ENCODE measurements at places on chromosomes 6 and 20. TPM values are rescaled to one million over a fixed set of nuclear protein-coding genes. Genes with fewer than 3 reads are reported as not detected.

DNA sequence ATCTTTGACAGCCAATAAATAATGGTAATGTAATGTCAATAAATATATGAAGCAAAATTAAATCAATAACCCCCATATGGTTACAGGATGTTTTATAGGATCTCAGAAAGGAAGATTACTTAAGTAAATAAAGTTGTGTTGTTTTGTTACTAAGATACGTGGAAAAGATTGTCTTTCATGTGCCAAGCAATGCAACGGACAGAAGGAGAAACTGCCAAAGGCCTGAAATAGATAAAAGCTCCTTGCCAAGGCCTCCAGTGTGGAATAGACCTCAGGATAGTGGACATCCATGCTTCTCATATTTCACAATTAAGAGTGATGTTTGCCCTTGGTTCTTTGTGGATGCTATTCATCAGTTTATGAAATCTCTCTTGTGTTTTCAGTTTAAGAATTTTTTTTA is 16.4 kb upstream of the FNDC1 start:
- no peak for DNase-seq

- no peak for DNase-seq
Measured at GRCh38 chr6:75588948-75589347, 12.7 kb upstream of the SENP6 start.

- DNase-seq: no peak
Measured at GRCh38 chr20:56841346-56841908, 212.3 kb downstream of the TFAP2C start.

GRCh38 chr6:147278891-147279290 is 74.7 kb downstream of the STXBP5 start:
- no peak for DNase-seq

SLC52A3 gene
- total RNA-seq: 0.57 TPM

DNA sequence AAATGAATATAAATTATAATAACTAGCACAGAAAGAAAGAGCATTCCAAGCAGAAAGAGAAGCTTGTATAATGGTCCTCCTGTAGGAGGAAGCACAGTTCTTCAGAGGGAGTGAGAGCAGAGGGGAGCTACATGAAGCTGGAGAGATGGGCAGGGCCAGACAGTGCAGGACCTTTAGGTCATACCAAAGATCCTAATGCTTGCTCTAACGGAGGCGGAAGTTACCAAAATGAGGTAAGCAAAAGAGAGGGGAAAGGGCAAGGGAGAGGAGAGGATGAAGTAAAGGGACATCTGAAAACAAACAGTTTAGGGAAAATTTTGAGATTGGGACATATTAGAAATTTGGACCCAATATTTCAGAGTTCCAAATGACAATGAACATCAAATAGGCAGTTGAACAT is 50.2 kb downstream of the HBS1L start:
- no peak for DNase-seq

All from M059J (cell line).